ENCODE measurements at places on chromosomes 4 and X. TPM values are rescaled to one million over a fixed set of nuclear protein-coding genes. Genes with fewer than 3 reads are reported as not detected.

The PNMA3 gene
- 0.13 TPM for total RNA-seq

The FDCSP gene
- not detected for total RNA-seq

- DNase-seq, result no peak
Observed at GRCh38 chrX:153444333-153445011, 1.4 kb downstream of the TREX2 start.

GRCh38 chr4:1559896-1560650, 124.0 kb downstream of the FAM53A start:
- no peak for DNase-seq

- DNase-seq, result no peak
Observed at GRCh38 chr4:109665783-109666485, 37.3 kb downstream of the CASP6 start.

DNA sequence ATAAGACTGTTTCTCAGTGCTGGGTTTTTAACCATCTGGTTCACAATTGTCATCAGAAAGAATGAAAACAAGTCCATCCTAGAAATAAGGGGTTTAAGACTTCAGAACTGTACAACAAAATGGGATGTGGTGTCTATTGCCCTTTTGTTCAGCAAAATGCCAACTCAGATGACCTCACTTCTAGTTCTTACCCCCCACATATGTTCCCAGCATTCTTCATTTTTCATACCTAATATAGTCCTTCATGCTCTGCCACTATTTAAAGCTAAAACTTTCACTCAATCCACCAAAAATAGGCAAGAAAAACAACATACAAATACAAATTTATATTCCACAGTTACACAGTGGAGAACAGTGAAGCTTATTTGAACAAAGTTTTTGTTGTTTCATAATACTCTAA, 111.4 kb downstream of the SORBS2 start:
- no peak for DNase-seq

- no peak for DNase-seq
Observed at GRCh38 chr4:185540487-185541120, 5.3 kb upstream of the PDLIM3 start.

The USO1 gene
- 75.2 TPM for total RNA-seq

DNA sequence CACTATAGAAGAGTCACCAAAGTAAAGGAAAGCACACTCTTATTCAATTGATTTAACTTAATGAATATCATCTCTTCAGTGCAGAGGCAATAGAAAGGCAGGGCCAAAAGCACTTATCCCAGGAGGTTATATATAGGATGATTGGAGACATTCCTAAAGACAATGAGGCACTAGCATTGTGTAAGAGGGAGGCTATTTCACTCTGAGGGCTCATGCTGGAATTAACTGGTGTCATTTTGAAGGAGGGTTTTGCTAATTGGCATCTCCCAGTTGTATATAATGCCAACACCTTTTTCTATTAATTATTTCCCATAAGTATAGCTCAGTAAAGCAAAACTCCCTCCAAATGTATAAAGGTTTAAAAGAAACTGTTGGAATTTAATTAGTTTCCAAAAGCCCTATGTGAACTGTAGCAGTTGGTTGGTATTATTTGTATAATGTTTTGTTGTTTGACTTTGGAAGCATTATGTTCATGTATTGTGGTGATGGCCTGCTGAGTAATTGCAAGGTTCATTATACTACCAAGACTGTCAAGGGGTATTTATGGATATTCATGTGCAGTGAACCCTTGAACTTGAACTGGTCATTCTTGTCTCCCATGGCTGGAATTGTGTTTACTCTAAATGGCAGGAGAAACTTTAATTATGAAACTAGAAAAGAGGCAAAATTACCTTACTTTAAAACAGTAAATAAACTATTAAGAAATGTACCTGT, 270.3 kb downstream of the BMPR1B start:
- DNase-seq, result no peak

GRCh38 chr4:134057356-134057755, 144.2 kb downstream of the PABPC4L start:
- no peak for DNase-seq

The FRMD7 gene
- total RNA-seq, result not detected

DNA sequence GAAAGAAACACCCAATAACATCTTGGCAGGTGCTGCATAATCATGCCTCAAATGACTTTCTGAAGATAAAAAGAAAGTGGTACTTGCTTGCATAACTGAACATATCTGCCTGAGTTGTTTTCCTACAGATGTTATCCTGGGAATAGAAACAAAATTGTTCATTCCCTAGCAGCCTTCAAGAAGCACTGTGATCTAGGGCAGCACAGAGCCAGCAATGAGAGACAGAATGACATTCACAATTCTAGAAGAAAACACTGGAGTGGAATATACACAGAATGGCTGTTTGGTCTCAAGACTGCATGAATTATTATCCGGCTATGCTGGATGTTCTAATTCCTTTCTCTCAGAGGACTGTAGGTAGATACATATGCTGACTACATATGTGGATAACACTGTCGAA, 790.9 kb downstream of the PDHA2 start:
- no peak for DNase-seq

DNA sequence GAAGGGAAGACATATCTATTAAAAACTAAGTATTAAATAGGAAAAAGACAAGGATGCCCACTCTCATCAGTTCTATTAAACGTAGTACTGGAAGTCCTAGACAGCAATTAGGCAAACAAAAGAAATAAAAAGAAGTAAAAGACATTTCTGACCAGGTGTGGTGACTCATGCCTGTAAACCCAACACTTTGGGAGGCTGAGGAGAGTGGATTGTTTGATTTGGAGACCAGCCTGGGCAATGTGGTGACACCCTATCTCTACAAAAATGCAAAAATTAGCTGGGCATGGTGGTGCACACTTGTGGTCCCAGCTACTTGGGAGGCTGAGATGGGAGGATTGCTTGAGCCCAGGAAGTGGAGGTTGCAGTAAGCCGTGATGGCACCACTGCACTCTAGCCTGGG, 1071.8 kb downstream of the FAT4 start:
- DNase-seq, result no peak

The DCAF8L2 gene
- total RNA-seq, result not detected

DNA sequence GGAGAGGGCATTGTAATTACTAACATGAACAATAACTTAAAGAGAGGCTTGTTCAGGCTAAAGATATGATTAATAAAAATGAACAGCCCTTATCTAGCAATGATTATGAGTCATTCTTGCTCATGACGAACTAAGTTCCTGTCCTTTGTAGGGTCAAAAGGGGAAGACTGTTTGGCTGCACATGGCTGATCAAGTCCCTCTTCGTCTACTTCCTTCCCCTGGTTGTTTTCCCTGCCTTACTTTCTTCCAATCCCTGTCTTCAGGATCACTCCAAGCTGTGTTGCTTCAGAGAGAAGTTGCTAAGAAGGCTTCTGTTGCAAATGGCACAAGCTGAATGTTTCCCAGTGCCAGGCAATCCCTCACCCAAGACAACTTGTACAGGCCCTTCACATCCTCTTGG, 115.0 kb upstream of the HS3ST1 start:
- DNase-seq, result no peak

The WWC2 gene
- total RNA-seq, result 38.5 TPM

The VCX gene
- total RNA-seq, result not detected

GRCh38 chr4:156673483-156673882, 298.1 kb downstream of the PDGFC start:
- DNase-seq, result no peak

GRCh38 chr4:134343656-134344055, 142.1 kb upstream of the PABPC4L start:
- no peak for DNase-seq

The GLRA3 gene
- total RNA-seq, result not detected
